Stimulated activated CD4-positive, alpha-beta T cell treated with anti-CD3 and anti-CD28 coated beads, Interleukin-1b, Interleukin-23, amount 100 ng/mL, for 1 hour (primary cell): ENCODE measurements at places on chromosomes 3 and 15.

- DNase-seq, result no peak
Observed at GRCh38 chr15:66401130-66402021, 14.7 kb downstream of the MAP2K1 start.

DNA sequence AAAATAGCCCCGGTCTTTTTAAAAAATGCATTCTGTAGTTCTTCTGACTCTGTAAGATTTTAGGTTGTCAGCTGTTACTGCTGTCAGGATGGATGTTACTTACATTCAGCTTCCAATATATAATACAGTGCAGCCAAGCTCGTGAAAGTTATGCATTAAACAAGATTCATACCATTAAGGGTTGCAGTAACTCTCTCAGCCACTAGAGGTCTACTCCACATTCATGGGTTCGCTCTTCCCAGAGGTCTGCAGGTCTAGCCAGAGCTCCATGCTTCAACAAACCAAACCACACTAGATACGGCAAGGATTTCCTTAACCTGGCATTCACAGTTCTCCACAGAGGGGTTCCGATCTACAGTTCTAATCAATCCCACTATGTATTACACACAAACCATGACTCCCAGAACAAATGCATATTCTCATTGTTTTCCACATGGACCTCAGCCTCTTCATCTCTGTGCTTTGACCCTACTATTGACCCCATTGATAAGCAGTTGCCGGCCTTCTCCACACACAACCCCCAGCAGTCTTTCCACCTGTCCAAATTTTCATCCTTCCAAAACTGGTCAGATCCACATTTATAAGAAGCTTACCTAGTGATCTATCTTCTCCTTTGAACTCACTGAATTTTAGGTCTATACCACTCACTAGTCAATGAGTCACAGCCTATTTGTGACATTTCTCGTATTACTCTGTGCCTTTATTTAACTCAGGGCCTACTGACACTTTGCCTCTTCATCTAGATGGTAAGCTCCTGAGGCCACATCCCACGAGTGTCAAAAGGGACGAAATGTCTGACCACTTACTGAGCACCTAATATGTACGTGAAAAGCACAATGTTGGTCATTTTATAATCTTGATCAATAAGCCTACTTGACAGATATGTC lies 33.7 kb downstream of the RORA start:
- DNase-seq, result no peak

GRCh38 chr3:39502838-39503145 lies 35.3 kb downstream of the MOBP start:
- no peak for DNase-seq

GRCh38 chr3:141335531-141336061 lies 32.7 kb upstream of the ZBTB38 start:
- no peak for DNase-seq

DNA sequence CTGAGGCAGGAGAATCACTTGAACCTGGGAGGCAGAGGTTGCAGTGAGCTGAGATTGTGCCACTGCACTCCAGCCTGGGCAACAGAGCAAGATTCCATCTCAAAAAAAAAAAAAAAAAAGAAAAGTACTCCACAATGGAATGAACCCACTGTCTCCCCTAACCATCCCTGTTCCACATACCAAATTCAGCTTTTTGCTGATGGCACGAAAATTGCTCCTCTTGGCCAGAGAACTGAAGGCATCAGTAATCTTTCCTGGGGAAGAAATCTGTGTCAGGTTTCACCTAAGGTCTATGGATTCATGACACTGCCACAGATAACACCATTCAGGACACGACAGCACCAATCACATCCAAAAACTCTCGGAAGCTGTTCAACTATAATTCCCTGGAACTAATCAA lies 6.9 kb upstream of the PRC1 start:
- no peak for DNase-seq

DNA sequence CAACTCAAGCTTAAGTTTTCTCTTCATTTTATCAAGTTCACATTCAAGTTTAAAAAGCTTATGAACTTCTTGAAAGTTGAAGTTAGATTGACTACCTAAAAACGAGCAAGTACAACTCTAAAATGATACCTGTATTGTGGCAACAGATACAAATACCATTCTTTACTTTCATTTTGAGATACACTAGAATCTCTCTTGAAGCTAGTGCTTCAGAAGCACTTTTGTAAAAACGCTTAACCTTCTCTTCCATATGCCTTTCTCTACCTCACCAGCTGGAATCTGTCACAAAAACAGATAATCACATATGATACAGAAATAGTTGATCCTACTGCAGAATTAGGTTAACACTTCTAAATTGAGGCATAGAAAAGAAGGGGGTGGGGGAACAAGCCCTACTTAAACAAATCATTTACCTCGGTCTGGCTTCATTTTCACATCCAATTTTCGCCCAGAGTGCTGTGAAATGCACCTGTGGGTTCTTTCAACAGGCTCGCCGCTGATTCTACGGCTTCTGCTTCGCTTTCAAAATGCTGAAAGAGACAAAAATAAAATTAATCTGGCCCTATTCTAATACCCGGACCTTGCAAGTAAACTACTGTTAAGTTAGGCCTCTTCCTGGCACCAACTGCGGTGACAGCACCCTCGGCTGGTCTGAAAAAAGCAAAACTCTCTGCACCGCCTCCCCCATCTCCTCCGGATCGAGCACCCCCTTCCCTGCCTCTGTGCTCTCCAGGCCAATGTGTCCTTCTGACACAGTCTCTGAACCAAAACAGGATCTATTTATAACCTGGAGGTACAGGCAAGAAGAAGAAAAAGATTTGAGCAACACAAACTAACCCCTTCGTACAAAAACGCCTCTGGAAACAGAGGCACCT lies 1.4 kb downstream of the ATOSA start:
- DNase-seq, result peak; percentile 14

- DNase-seq, result no peak
Observed at GRCh38 chr15:53843166-53843565, 83.7 kb upstream of the WDR72 start.
